ENCODE measurements at places on chromosomes 5 and 9.

DNA sequence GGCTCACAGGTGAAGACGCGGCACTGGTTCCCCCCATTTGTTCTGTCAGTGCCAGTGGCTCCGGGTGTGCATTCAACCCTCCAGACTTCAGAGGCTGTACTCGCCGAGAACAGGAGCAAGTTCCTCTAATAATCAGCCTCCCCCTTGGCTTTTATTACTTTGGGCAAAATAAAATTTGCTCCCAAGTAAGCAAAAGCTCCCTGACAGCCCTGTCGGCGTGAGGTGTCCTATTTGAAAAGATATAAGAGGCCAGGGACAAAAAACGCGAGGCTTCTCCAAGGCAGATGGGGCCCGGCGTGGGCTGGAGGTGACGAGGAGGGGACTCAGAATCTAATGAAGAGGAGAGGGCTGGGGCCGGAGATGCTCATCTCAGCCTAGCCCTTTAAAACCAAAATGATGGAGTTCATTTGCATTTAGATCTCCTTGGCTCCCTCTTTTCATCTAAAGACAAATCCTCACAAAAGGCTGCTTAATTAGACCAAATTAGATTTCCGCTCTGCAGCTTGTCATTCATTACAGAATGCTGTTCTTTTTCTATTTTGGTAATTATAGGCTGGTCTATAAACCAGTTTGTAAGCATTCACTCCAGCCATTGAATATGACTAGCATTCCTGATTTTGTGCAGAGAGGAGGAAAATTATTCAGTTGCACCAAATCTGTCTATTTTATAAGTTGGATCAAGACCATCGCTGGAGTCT, 68.5 kb downstream of the CFAP77 start:
- no peak for DNase-seq

DNA sequence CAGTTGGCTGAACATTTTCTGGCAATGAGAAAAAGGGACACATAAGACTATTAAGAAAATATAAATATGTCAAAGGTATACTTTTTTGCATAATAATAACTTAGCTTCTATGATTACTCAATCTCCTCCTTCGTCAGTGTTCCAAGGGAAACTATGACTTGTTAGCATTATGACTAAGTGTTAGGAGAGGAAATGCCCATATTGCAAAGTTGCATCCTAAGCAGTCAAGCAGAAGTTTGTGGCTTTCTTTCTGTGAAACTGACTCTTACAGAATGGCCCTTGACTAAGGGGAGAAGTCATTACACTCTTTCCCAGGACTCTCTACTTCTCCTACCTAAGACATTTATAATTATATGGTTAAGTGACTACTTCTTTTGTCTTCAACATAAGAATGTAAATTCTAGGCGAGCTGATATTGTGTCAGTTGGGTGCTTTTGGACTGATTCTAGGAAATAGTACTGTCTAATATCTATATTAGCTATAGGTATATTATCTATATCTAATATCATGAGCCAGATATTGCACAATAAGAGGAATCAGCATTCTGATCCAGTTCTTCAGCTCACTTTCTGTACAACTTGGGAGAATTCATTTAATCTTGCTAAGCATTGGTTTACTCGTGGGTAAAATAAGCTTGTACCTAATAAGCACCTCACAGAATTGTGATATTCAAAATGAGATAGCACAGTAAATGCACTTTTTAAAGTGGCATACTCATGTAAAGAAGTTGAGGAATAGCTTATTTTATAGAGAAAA, 16.4 kb upstream of the SPINK6 start:
- peak; percentile 47 for DNase-seq

DNA sequence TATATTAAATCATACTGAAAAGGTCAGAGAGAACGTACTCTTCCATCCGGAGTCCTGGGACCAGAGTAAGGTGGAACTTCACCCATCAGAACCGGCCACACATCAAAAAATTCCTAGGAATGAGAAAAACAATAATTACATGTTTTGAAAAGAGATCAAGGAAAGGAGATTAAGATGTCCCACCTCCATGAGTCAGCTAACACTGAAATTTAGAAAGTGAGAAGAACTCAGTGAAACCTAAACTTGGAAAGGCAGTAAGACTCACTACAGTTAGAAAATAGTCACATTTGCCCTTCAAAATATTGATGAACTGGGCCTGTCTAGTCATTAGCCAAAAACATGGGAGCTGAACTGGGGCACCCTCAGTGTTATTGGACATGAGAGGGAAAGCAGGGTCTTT, 23.0 kb downstream of the PDE6A start:
- DNase-seq = no peak

- DNase-seq = no peak
These were observed 271.3 kb downstream of the ZSWIM6 start for GRCh38 chr5:61603211-61603908.

DNA sequence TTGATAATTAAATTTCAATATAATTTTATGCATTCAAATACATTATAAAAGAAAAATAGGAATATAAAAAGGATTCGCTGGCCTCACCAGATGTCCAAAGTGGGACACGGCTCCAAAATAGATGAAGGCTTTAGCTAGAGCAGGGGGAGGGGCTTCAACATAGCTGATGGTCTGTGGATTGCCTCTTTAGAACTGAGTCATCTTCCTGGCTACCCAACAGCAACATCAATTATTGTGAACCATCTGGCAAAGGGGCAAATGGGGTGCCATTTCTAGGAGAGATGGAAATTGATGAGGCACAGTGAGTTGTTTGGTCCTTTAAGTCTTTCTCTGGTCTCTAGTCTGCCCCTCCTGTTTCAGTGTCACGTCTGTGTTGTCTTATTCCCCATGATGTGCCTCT, 44.2 kb upstream of the CD180 start:
- DNase-seq = no peak

GRCh38 chr9:25224309-25224708, 453.9 kb downstream of the TUSC1 start:
- no peak for DNase-seq

DNA sequence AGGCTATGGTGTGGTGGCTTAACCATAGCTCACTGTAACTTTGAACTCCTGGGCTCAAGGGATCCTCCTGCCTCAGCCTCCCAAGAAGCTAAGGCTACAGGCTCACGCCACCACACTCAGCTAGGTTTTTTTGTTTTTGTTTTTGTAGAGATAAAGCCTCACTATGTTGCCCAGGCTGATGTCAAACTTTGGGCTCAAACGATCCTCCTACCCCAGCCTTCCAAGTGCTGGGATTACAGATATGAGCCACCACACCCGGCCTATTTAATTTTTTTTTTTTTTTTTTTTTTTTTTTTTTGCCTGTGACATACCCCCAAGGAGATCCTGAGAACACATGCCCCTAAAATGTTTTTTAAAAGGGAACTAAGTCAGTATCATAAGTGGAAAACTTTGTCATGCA, 10.4 kb downstream of the FUBP3 start:
- DNase-seq = no peak

GRCh38 chr5:72231991-72232703, 87.9 kb downstream of the MRPS27 start:
- peak; percentile 32 for DNase-seq

DNA sequence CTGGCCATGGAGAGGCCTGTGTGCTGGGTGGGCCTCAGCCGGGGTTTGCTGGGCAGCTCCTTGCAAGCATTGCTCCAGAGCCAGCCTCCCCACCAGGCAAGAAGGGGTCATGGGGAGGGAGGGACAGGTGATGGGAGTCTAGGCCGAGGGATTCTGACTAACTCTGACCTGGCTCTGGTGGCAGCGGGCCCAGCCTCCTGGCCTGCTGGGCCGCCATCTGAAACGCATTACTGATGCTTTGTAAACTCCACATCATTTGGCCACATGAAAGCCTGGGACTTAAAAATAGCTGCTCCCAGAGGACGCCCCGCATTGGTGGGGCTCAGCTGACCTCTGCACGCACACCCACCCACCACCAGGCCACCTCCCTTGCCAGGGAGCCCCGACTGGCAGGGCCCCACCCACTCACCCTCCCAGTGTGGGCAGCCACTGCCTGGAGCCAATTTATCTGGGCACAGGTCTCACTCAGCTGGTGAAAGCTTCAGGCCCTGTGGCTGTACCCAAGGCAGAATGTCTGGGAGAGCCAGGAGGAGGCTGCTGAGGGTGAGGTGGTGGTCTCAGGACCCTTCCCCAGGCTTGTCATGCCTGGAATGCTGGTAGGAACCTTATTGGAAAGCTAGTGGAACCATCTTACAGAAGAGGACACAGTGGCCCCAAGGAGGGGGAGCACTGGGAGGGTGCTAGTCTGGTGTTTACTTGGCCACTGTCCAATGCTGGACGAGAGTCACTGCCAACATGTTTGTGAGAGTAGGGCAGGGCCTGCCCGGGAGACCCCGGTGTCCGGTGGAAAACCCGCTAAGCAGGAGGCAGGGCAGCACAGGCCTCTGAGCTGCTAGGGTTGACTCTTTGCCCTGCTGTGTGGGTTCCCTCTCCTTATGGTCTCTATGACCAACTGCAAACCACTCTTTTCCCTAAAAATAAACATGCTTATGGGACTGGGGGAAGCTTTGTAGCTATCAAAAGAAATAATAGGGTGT, 10.8 kb downstream of the TCF7 start:
- peak; percentile 27 for DNase-seq

- peak; percentile 40 for DNase-seq
These were observed 62.6 kb upstream of the CEMIP2 start for GRCh38 chr9:71830929-71831328.

- peak; percentile 49 for DNase-seq
These were observed 25.6 kb downstream of the CEP78 start for GRCh38 chr9:78261403-78262001.

GRCh38 chr5:95048628-95049027, 236.3 kb downstream of the MCTP1 start:
- DNase-seq = no peak

- DNase-seq = no peak
These were observed 104.2 kb downstream of the TRIM32 start for GRCh38 chr9:116791326-116791725.

- DNase-seq = no peak
These were observed 99.9 kb downstream of the HCN1 start for GRCh38 chr5:45596320-45596719.
